ENCODE measurements at places on chromosomes 6 and 20.

GRCh38 chr6:45924763-45925342 lies 90.8 kb downstream of the CLIC5 start:
- DNase-seq, result no peak

DNA sequence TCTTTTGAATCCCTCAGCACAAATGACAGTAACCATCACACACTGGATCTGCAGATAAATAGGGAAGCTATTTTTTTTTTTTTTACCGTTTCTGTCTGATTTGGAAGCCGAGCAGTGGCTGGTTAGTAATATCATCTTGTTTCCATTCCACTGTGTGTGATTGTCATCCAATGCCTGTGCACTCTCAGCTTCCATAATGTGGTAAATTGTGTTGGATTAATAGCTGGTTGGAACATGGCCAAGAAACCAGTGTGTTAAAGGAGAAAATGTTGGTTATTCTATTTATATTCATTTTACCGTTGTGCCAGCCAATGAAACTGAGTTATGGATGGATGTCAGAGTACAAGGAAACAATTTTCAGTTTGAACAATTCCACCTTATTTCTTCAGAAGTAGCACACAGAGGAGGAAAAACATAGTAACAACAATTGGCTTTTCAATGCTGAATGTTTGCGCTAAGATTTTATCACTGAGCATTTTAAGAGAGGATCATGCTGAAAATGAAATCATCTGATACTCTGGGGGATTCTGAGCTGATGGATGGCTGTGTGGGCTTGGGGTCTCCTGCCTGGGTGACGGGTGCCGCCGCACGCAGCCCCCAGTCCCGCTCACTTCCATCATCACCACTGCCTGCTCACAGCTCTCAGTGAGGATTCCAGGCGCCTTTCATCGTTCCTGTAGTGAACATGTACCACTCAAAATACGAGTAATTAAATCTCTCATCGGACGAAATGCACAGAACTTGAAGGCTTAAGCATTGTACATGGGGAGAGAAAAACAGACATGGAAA lies 40.7 kb upstream of the EXOC2 start:
- no peak for DNase-seq

GRCh38 chr20:34954904-34955230 lies 739 bp downstream of the GSS start:
- DNase-seq, result no peak

DNA sequence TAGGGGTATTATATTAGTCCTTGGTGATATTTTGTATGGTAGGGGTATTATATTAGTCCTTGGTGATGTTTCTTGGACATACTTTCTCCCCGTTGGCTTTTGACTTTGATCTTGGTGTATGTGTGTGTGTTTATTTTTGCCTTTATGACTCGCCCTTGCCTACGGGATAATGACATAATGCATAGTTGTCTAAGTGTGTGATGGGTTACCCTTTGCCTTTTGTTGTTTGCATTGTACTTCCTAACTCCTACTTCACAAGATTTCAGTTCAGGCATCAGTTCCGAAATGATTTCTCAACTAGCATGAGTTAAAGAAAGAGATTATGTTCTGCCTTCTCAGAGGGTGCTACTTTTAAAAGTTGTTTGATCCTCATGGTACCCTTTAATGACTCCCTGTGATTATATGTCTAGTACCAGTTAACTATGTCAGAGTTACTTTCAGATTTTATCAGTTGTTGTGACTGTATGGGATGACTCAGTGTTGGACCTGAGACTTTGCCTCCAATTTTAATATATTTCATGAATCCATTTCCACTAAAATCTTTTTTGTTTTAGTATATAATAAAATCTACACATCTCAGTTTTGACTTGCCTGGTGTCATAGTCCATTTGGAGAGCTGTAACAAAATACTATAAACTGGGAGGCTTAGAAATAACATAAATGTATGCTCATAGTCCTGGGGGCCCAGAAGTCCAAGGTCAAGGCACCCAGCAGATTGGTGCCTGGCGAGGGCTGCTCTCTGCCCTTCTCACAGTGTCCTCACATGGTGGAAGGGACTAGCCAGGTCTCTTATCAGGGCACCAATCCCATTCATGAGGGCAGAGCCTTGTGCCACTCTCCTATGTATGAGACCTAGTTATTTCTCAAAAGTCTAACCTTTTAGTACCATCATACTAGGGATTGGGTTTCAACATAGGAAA lies 34.1 kb downstream of the CDYL start:
- DNase-seq, result no peak

DNA sequence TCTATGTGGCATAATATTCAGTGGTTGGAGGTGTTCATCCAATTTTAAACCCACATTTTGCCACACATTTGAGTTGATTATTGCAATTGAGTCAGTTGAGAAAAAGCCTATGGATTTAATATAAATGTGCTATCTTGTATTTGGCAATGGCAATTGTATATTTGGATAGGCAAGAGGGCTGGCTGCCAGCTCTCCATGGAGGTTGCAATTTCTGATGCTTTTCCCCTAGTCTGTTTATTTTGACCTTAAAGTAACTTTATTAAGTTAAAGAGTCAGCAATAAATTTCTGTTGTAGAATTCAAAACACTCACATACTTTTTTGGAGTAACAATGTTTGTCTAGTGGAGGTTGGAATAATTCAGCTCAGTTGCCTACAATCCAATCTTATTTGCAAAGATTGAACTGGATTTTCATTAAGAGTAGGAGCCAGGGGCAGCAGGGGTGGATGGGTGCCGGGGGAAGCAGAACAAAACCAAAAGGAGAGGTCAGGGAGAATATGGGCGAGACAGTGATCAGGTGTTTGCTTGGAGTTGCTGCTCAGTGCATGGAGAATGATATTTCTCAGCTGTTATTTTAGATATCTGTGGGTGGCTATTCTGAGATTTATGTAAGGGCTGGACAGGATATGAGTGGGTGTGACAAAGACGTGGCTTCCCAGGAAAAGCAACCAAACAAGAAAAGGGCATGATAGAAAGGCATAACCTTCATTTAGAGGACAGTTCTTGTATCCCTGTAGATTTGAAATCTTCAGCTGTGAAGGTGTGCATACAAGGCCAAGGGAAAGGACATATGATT lies 163.0 kb downstream of the HDGFL1 start:
- DNase-seq, result no peak

DNA sequence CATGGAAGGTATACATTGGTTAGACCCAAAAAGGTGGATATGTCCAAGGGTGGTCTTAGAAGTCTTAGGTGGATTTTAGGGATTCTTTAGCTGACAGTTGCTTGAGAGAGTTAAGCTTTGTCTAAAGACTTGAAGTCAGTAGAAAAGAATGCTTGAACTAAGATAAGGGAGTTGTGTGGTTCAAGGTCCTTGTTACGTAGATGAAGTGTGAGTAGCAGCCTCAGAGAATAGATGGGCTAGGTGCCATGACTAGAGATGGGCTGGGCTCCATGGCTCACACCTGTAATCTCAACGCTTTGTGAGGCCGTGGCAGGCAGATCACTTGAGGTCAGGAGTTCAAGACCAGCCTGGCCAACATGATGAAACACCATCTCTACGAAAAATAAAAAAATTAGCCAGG lies 1.7 kb downstream of the SHLD1 start:
- DNase-seq, result no peak

DNA sequence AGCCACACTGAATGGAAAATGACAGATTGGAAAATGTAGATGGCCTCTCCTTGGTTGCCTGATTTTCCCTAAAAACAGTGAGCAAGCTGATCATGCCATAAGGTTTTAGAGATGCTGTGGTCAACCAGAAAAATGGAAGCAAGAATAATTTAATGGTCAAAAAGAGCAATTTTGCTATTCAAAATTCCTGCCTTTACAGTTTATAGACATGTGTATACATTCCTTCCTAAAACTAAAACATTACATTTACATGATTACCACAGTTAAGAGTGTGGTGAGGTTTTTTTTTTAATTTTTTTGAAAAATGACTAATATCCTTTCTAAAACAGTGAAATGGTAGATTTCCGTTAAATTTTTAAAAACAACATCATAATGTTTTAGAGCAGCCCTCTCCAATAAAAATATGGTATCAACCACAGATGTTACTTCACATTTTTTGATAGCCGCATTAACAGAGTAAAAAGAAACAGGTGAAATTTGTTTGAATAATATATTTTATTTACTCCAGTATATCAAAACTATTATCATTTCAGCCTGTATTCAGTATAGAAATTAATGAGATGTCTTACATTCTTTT lies 407.0 kb upstream of the SOX4 start:
- DNase-seq, result no peak

DNA sequence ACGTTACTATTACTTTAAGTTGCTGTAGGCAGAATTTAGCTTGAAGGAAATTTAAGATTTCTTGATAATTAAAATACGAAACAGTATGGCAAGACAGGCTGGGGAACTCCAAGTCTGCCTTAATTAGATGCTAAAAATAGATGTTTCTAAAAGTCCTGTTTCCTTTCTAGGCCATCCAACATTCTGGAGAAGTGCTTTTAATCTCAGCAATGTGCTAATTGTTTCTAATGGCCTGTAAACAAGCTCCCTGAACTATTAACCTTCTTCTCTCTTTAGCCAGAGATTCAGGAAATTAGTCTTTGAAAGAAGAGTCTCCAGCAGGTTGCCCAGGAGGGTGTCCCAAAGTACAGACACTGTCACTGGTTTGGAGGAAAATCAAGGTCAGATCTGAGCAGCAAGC lies 677.3 kb upstream of the AGPAT4 start:
- no peak for DNase-seq

DNA sequence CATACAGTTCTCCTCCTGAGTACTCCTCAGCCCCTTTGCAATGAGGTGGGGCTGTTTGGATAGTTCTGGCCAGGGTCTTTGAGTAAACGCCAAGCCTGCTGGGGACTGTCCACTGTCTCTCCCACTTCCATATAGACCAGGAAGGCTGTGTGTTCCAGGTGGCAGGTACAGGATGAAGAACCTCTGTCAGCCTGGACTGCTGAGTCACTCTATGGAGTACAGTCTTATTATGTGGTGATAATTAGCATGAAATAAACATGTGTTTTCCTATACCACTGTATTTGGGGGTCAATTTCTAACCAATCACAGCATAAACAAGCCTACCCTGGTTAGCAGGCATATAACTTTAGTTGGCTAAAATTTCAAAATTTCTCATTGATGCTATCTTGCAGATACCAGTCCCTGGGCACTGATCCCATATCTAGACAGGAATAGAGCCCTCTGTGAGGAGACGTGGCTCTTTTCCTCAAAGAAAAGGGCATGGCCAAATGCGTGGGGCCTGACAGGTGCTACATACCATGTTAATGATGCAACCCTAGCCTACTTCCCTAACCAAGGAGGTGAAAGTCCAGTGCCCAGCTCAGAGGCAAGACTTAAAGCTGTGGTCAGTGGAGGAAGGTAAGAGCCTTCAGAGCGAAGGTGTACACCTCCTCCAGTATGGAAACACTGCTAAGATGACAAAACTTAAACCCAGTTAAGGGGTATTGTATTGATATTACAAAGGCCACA lies 4.5 kb upstream of the ALDH8A1 start:
- no peak for DNase-seq

DNA sequence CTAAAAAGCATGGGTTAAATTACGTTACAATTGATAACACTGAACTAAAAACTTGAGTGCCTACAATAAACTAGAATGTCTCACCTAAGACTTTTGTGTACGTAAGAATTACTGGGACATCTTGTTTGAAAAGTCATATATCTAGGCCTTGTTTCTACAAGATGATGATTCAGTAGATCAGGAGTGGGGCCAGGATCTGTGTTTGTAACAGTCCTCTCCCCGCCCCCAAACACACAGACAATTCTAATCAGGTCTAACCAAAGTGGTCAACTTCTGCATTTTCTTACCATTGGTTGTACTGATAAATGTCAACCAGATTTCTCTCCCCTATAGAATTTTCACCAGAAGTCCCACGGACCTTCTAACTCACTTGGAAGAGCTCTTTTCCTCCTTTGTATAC lies 56.9 kb downstream of the RAMACL start:
- no peak for DNase-seq

GRCh38 chr6:70669133-70669532 lies 1.4 kb downstream of the SMAP1 start:
- peak; percentile 21 for DNase-seq

GRCh38 chr20:63501818-63502670 lies 3.2 kb upstream of the EEF1A2 start:
- DNase-seq, result peak; percentile 37

DNA sequence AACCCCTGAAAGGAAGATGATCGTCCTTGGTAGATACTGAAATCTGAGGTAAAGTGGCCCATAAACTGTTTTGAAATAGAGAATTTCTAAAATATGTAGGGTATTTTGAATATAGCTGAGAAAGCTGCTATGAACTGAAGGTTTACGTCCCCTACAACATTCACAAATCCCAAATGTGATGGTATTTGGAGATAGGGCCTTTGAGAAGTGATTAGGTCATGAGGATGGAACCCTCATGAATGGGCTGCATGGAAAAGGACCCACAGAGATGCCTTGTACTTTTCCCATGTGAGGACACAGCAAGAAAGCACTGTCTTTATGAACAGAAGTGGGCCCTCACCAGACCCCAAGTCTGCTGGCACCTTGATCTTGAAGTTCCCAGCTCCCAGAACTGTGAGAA lies 6.8 kb upstream of the PNISR start:
- DNase-seq, result no peak

DNA sequence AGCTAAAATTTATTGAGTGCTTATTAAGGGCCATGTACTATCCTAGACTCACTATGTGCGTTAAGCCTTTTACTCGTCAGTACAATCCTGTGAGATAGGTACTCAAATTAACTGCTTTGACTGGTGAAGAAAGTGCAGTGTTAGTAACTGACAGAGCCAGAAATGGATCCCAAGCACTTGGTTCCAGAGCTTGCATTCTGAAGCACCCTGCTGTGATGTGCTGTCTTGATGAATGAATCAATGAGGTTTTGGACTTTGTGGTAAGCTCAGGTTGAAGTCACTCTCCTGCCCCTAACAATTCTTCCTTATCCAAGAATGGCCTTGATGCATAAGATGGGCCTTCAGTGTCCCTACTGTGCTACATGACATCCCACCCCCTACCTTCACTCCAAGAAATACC lies 3.7 kb downstream of the STX11 start:
- no peak for DNase-seq

GRCh38 chr6:47004463-47004862 lies 37.7 kb downstream of the ADGRF1 start:
- no peak for DNase-seq

GRCh38 chr20:57806476-57806875 lies 96.7 kb upstream of the PMEPA1 start:
- DNase-seq, result no peak

DNA sequence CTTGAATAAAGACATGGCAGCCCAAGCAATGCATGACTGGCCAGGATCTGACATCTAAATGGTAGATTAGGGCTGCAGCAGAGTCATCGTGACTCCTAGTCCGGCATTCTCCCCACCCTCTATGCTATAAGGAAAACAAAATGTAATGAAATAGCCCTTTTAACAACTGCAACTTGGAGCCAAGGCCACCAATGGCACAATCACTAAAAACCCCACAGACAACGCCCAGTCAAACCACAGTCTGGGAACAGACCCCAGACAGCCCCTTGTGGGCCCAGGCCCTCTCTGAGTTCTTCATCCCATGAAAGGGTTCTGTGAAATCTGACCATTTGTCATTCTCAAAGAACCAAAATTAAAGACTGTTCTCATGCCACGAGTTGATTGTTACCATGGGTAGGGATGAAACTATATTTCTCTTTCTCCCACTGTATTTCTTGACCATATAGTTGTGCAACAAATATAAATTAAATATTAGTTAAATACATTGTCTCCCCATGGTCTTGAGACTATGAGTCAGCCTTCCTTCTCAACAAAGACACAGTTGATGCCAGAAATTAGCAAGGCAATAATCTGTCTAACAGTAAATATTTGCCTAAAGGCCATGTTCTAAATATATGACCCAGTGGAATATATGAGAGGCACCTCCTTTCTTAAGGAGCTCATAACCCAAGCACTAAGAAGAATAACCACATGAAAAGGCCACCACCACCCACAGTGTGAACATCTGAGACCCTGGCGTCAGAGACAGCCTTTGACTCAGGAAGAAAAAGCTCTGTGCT lies 85.6 kb upstream of the SSTR4 start:
- no peak for DNase-seq
